T-helper 2 cell treated with Interferon-gamma antibody and Interleukin-4, amounts not matched to agents 5 μg/mL and 100 μg/mL, for 36 hours (primary cell): ENCODE measurements at places on chromosomes 6 and 20.

GRCh38 chr6:10626154-10626741, 68.2 kb downstream of the C6orf52 start:
- no peak for DNase-seq

DNA sequence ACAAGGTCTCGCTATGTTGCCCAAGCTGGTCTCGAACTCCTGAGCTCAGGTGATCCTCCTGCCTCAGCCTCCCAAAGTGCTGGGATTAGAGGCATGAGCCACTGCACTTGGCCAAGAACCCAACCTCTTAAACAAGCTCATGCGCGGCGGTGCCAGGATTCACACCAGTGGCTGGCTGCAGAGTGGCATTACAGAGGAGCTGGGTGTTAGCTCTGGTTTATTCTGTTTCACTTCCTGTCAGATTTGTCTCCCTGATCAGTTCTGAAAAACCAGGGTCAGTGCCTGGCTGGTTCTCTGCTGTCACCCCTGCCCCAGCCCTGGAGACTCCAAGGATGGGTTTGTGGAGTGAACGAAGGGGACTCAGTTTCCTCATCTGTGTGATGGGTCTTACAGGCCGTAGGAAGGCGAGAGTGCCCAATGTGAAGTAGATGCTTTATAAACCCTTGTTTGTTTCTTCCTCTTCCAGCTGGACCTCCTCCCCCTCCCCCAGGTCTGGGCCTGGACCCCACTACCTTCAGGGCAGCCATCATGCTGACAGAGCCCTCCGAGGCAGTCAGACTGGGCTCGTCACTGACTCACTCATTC, 63.4 kb downstream of the UBE2V1 start:
- no peak for DNase-seq

DNA sequence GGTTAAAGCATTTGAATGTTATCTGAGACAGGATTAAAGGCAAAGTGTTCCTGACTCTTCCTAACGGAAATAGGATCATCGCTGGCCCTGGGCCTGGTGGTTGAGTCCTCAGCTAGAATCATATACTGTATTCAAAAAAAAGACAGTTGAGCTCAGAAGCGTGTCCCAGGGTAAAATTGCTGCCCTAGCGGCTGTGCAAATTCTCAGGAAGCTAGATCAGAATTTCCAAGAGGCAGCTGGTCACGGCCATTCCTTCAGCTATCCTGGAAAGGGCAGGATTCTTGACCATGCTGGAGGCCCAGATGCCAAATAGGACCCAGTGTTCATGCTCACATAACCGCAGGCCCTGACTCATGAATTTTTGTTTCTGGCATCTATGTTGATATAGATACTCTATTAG, 67.4 kb downstream of the STMND1 start:
- no peak for DNase-seq

DNA sequence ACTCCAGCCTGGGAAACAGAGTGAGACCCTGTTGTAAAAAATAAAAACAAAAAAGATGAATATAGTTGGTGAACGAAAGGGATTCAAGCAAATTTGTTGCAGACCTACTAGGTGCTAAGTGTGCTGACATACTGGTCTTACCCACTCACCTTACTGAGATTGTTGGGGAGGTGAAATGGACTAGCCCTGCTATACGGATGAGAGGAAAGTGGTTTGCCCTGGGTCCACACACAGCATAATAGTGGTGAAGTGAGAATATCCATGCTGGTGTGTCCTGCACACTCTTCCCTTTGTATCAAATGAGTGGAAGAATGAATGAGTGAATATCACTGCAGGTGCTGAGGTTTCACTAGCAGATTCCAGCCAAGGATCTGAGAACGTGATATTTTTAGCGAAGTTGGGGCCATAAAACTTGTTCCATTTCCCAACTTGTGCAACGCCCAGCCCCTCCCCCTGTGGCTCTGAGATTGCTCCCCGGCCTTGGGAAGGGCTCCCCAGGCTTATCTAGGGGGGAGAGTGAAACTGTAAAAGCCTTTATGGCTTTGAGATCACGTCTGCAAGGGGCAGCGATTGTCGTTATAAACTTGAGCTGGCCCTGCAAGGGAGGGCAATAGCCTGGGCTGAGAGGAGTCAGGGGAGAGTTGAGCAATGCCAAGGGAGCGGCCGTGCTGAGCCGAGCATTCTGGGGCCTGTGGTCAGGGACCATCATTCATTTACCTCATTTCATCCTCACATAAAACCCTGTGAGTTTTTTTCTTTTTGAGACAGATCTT, 33.2 kb upstream of the TTPAL start:
- no peak for DNase-seq

DNA sequence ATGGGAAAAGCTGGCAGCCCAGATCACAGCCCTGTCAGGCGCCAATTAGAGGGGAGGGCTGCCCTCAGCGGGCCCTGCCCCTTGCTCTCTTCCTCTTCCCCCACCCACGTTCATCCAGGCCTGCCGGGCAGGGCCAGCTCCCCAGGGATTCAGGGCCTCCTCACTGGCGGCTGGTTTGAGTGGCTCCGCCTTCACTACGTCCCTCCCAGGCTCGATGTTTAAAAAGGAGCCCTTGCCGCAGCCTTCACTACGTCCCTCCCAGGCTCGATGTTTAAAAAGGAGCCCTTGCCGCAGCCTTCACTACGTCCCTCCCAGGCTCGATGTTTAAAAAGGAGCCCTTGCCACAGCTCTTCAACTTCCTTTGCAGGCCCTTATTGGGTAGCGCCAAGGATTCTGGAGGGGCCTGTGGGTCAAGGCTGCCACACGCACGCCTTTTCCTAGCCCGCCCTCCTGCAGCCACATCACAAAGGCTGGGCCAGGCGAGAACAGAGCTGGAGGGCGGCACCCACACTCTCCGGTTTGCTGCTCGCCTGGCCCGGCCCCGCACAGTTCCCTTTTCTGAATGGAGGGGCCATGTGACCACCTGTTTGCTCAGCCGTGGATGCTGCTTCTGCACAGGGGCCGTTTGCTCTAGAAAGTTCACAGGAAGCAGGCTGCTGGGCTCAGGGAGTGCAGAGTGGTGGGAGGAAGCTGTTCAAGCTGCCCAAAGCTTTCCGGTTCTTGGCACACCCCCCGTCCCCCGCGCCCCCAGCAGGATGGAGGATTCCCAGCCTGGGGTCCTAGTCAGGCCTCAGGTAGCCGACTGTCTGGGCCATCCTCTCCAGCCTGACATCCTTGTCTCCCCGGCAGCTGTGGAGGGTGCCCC, 1.6 kb downstream of the SLC17A9 start:
- DNase-seq, result peak; percentile 52

DNA sequence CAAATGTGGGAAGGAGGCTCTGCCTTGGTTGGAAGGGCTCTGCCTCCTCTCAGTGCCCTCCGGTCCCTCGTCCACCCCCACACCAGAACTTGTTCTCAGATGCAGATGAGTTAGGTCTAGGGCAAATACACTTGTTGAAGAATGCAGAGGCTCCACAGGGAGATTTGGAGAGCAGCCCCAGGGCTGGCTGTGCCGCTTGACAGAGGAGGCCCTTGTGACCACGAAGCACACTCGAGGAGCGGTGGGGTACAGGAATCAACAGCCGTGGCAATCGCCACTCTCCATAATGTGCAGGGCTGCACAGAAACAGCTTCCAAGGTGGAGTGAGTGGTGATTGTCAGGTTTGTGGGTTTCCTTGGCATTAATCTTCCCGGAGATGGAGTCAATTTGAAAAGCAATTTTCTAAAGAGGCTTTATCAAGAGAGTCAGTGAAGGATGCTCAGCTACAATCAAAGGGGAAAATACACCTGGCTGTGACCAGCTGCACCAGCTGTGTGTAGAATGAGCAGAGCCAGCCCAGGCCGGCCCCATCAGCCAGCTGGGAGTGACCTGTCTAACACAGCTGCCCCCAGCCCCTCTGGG, 59.5 kb downstream of the BFSP1 start:
- no peak for DNase-seq

DNA sequence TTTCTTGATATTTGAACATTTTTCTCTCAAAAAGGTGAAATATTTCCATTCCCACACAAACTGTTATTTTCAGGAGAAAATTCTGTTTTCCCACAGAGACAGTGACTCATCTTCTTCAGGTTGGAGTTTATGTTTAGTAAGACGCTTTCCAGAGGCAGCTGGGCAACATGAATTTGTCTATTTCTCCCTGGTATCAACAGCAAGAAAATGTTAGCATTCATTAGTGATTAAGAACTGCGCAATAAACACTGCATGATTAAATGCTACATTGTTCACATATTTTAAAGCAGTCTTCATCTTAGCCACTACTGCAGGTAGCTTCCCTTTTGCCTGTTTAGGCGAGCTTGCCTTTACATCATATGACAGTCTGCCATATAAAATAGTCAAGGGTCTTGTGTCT, 295.7 kb downstream of the C6orf118 start:
- DNase-seq, result no peak

GRCh38 chr6:88626460-88626859, 337.0 kb downstream of the RNGTT start:
- no peak for DNase-seq

GRCh38 chr6:144564202-144564601, 279.1 kb downstream of the UTRN start:
- DNase-seq, result no peak

DNA sequence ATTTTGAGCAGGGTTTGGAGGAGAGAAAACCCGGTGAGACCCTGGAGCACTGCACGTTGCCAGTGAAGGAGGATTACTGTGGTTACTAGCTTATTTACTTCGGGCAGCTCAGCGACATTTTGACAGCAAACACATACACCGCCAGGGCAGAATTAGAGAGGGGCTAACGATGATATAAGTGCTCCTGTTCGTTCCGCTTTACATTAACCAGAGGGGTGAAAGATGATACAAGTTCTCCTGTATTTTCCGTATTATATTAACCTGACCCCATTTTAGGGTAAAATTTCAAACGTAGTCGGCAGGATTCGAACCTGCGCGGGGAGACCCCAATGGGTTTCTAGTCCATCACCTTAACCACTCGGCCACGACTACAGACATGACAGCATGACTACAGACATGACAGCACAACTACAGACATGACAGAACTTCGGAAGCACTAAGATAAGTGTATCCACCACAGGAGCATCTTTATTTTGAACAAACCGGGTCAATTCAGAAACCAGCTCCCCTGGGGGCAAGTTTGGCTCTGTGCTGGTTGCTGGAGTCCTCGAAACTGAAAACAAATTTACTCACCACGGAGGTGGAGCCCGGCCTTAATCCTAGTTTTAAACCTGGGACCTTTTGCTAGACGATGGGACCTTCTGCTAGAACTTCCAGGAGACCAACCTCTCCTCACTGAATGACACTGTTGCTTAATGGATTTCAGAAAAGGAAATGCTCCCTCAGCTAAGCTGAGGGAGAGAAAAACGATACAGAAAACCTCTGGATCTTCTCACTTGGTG, 80.4 kb upstream of the ZNF184 start:
- peak; percentile 27 for DNase-seq

GRCh38 chr6:3323148-3323547, 64.4 kb downstream of the PSMG4 start:
- no peak for DNase-seq

DNA sequence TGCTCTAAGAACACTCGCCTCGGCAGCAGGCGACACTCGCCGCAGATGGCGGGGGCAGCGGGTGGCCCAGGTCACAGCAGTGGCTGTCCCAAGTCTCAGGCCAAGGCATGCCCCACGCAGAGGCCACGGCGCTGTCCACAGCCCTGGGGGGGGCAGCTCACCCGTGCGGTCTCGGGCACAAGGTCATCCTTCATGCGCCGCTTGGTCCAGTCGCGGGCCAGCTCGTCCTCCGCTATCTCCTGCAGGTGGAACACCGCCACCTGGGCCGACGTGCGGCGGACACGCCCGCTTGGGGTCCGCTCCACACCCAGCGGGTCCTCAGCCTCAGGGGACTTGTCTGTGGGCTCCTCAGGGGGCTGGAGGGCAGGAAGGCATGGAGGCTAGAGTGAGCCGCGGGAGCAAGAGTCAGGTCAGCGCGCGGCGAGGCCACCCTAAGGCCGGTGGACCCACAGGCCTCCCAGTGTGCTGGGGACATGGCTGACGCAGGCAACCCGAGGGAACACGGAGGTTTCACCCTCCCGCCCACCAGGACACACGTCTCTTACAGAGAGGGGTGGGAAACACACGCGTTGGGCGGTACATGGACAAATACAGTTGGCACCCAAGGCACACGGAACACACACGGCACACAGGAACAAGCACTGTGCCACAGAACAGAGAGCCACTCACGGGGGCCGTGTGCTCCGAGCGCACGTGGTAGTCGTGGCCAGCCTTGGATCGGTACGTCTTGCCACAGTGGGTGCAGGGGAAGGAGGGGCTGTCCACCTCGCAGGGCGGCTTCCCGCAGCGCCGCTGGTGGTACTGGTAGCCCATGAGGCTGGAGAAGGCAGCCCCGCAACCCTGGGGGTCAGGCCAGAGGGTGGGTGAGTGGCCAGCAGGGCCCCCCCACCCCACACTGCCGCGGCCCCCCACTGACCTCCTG, 6.5 kb upstream of the UCKL1 start:
- DNase-seq, result no peak

DNA sequence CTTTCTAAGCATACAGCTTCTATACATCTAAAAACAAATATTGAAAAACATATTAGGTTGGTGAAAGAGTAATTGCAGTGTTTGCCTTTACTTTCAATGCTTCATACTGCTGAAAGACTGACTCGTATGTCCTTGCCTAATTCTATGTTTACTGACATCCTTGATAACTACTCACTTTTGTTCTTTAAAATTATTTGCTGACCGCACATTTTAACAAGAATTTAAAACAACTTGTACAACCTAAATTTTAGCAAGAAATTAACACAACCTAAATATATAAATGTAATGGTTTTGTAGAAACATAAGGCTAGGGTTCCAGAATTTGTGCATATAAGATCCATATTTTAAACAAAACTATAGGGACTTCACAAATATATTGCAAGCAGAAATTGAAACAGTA, 640.2 kb upstream of the MMS22L start:
- DNase-seq, result no peak
